Stimulated activated CD8-positive, alpha-beta memory T cell treated with anti-CD3 and anti-CD28 coated beads, Interleukin-2, amount 100 ng/mL, for 48 hours (primary cell): ENCODE measurements at places on chromosomes 4 and X.

DNA sequence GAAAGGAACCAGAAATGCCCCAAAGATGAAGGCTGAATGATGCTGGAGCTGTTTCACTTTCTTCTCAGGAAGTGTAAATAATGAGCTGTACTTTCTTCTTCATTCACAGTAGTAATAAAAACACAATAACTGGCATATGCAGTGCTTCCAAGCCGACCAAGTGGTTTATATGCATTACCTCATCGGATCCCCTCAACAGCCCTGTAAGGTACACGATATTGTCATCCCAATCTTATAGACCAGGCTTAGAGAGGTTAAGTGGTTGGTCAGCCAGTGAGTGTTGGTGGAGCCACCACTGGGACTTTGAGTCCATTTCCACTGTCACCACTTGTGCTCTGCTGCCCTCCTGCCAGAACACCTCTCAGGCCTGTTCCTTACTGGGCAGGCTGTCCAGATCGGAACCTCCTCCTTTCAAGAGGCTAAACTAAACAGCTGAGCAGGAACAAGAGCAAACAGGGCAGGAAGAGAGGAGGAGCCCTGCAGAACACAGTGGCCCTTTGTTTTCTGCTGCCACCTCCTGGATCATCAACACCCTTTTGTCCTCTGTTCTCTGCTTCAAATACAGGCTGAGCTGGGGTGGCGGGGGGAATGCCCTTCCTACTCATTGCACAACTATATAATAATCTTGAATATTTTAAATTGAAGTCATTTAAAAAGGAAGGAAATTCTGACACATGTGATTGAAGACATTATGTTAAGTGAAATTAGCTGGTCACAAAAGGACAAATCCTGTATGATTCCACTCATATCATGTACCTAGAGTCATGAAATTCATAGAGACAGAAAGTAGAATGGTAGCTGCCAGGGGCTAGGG, 112.5 kb upstream of the ATP6AP2 start:
- DNase-seq: no peak

DNA sequence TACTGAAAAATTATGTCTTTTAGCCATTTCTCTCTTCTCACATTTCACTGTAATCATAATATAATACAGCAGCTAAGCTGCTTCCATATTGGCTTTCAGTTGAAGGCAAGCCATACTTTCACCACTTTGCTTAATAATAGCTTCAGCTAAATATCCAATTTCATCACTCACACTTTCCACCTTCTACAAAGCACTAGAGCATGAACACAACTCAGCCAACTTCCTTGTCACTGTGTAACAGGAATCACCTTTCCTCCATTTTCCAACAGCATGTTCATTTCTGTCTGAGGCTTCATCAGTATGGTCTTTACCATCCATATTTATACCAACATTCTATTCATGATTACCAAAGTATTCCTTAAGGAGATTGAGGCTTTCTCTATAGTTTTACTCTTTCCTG, 219.8 kb upstream of the CTSO start:
- no peak for DNase-seq

GRCh38 chr4:29423836-29424721, 1296.1 kb upstream of the PCDH7 start:
- no peak for DNase-seq

GRCh38 chr4:100540131-100540530, 22.3 kb upstream of the EMCN start:
- no peak for DNase-seq

DNA sequence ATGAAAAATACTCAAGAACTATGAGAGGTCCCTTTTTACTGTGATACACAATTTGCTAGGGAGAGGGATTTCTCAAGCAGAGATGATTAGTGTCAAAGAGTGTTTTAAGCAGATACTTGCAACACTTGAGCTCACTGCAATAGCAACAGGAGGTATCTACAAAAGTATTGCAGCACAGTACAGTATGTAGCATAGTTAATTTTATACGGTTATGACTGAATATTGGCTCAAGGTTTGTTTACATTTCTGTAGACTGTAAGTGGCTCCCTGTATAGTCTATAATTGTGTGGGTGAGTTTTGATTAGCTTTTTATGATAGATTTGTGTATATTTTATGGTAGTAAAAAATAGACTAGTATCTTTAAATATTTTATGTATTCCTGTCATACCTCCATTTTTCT, 1177.2 kb downstream of the TECRL start:
- no peak for DNase-seq
